ENCODE measurements at places on chromosomes 6 and 20.

GRCh38 chr6:23106951-23107350 is 537.6 kb downstream of the HDGFL1 start:
- no peak for DNase-seq

DNA sequence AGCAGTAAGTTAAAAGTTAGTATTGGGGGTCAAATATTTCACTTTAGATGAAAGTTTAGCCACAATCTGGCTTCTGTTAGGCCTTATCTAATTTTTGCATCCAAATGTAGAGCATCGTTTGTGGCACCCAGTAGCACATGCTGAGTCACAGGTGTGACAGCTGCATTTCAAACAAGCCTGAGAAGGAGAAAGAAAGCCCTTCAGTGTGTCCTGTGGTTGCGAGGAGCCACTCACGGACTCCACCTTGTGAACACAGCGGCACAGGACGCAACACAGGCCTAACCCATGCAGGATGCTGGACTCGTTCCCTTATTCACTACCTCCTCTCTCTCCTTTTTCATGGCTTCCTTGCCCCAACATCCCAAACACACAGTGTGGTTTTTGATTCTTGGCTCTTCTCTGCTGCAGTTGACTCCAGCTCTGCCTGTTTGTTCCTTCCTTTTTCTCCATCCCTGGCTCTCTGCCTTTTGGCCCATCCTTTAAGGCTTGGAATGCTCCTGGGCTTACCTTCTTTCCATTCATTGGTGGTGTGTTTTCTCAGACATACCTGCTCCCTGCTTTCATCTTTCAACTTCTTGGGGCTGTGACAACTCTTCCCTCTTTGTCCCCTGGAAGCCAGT is 124.2 kb downstream of the SLC16A10 start:
- no peak for DNase-seq

DNA sequence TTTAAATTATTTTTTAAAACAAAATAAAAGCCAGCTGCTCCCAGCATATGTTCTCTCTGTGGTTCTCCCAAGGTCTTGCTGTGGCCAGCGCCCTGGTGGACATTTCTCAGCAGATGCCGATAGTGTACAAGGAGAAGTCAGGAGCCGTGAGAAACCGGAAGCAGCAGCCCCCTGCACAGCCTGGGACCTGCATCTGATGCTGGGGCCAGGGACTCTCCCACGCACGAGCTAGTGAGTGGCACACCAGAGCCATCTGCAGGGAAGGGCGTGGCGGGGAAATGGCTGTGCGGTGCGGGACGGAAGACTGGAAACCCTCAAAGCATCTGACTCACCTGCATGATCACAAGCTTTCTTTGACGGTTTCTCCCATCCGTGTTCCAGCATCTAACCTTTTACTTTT is 16.5 kb downstream of the GFRA4 start:
- no peak for DNase-seq

- DNase-seq: no peak
Measured at GRCh38 chr6:39102821-39103136, 12.2 kb downstream of the SAYSD1 start.

- peak; percentile 6 for DNase-seq
Measured at GRCh38 chr6:101011186-101011585, 130.1 kb upstream of the ASCC3 start.

- DNase-seq: peak; percentile 75
Measured at GRCh38 chr20:49276161-49276960, 1.5 kb downstream of the ZNFX1 start.

- DNase-seq: peak; percentile 24
Measured at GRCh38 chr20:25035921-25036320, 22.0 kb downstream of the ACSS1 start.

- DNase-seq: no peak
Measured at GRCh38 chr20:38454556-38455473, 17.8 kb upstream of the RALGAPB start.

DNA sequence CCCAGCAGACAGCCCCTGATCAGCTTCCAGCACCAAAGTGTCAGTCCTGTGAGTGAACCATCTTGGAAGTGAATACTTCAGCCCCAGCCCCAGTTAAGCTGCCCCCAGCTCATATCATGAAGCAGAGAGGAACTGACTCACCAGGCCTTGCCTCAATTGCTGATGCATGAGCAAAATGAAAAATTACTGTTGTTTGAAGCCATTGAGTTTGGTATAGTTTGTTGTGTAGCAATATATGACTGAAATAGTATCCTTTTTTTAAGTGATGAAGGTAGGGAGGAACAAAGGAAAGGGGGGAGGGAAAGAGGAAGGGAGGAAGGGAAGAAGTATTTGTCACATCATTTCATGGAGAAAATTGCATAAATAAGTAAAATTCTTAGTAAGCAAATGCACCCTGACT is 266.4 kb downstream of the MAFB start:
- no peak for DNase-seq

GRCh38 chr20:2691663-2692035 is 931 bp upstream of the EBF4 start:
- no peak for DNase-seq

DNA sequence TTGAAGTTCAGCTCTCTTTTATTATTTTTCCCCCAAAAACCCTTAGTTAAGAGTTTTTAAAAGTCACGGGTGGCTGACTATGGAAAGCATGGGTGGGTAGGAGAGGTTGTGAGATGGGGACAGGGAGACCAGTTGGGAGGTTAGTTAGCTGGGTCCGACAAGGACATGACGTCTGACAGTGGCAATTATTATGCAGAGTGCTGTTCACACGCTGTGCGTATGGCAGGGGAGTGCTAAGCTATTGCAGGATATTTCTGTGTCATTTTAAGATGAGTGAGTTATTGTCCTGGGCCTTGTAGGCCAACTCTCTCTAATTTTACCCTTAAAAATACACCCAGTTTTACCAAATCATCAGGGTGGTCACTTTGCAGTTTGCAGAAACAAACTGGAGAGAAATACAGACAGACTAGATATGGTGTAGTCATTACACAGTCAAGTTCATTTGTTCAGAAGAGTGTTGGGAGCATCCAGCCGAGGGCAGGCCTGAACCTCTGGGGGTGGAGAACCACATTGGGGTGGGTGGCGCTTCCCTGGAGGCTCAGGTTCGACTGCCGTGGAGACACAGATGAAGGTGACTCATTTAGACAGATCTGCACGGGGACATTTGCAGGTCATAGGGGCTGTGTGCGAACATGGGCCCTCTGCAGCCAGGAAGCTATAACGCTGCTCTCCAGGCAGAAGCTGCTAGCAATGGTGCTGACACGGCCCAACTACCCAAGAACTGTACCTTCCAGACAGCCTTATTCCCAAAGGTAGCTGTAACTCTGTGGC is 307.6 kb downstream of the QKI start:
- DNase-seq: no peak

- DNase-seq: no peak
Measured at GRCh38 chr6:158847786-158848185, 28.6 kb upstream of the EZR start.

DNA sequence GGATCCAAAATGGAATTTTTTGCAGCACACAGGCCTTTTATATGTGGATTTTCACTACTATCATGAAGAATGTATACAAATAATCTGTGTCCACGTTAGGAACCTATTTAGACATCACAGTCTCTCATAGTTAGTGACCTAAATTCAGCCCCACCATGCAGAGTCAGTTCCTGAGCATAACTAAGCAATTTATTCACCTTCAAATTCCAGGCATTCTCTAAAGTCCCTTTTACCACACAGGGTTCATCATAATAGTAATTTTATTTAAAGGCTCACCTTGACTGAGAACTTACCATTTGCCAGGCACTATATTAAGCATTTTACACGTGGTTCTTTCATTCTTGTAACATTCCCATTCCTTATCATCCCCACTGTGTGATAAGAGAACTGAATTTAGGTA is 353.8 kb downstream of the ARHGAP18 start:
- DNase-seq: no peak

- no peak for DNase-seq
Measured at GRCh38 chr6:52547647-52548352, 29.1 kb downstream of the TRAM2 start.

- no peak for DNase-seq
Measured at GRCh38 chr20:4853004-4853403, 131.3 kb downstream of the PRND start.

GRCh38 chr20:57215426-57215825 is 51.0 kb downstream of the BMP7 start:
- DNase-seq: no peak

DNA sequence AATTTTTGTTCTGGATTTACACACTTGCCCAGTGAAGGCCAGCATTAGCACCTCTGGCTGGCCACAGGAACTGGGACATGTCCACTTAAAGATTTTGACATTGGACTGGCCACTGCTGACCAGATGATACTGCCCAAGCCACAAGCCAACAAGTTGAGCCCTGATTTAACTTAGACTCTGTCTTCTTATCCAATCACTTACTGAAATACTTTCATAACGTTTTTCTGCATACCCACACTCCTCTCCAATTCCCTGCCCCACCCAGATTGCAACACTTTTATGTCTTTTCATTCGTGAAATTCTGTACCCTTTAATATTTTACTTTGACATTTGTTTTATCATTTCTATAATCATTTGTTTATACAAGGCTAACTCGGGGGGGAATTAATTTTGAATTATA is 170.3 kb upstream of the TAB2 start:
- DNase-seq: no peak

- no peak for DNase-seq
Measured at GRCh38 chr20:23022849-23023248, 12.3 kb upstream of the SSTR4 start.

GRCh38 chr20:32885952-32886351 is 27.2 kb downstream of the EFCAB8 start:
- no peak for DNase-seq

- no peak for DNase-seq
Measured at GRCh38 chr6:106112433-106112832, 26.3 kb downstream of the PRDM1 start.

DNA sequence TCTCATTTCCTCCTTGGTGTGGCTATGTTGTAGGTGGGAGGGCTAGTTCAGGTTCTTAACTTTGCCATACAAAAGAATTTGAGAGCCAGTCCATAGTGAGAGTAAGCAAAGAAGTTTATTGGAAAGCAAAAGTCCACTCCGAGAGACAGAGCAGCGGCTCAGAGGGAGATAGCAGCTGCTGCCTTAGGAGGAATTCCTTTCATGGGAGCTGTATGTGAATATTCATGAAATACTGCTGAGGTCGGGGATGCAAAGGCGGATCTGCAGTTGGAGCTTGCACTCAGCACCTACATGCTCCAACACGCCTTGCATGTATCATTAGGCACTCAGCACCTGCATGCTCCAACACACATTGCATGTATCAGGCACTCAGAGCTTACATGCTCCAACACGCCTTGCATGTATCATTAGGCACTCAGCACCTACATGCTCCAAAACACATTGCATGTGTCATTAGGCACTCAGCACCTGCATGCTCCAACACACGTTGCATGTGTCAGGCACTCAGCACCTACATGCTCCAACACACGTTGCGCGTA is 54.9 kb downstream of the CDH4 start:
- DNase-seq: no peak

DNA sequence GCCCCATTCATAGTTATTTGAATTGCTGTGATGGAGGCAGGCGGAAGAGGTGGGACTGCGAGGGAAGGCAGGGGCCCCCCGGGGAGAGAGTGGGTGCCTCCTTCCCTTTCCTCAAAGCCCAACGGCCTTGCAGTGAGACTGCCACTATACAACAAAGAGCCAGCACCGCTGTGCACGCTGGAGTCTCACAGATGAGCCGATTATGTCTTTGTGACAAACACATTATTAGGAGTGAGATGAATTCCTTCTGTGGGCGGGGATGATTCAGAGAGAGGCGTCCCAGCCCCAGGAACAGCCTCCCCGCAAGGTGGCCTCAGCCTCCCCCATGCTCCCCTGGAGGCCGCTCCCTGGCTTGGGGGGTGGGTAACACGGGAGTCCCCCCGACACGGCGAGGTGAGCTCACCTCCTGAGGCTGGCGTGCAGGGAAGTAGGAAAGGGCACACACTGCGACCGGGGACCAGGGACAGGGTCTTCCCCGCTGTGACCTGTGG is 26.7 kb downstream of the NTSR1 start:
- no peak for DNase-seq

DNA sequence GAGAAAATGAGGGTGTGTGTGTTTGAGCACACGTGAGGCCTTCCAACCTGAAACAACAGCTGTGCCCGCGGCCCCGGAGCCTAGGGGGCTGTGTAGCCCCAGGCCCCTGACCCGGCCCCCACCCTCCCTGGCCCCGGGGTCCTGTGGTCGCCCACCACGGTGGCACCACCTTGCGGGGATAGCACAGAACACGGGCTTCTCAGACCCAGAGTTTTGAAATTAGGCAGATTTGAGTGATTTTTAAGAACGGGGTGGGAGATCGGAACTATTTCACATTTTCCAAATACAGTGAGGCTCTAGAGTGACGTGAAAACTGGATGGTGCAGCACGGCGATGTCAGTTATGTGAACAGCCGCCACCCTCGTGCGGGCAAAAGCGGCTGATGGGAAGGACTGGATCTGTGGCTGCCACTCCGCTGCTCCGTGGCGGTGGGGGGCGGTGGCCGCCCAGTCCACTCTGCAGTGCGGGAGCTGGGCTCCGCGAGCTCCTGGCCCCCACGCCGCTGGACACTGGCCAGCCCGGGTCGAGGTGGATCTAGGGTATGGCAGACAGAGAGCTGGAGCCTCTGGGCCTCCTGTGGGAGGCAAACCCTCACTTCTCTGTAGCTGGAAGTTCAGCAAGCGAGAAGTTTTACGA is 17.3 kb upstream of the BHLHE23 start:
- no peak for DNase-seq

DNA sequence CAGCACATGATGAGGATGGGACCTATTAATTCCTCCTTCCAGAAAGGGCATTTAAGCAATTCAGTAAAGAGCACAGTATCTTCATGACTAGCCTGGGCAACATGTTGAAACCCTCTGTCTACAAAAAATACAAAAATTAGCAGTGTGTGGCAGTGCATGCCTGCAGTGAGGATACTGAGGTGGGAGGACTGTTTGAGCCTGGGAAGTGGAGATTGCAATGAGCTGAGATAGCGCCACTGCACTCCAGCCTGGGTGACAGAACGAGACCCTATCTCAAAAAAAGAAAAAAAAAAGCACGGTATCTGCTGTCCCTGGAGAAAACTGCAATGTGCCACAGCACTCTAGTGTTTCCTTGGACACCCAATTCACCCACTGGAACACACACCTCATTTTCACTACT is 18.4 kb downstream of the SAMD3 start:
- DNase-seq: no peak

GRCh38 chr20:22456109-22456508 is 128.3 kb downstream of the FOXA2 start:
- no peak for DNase-seq

DNA sequence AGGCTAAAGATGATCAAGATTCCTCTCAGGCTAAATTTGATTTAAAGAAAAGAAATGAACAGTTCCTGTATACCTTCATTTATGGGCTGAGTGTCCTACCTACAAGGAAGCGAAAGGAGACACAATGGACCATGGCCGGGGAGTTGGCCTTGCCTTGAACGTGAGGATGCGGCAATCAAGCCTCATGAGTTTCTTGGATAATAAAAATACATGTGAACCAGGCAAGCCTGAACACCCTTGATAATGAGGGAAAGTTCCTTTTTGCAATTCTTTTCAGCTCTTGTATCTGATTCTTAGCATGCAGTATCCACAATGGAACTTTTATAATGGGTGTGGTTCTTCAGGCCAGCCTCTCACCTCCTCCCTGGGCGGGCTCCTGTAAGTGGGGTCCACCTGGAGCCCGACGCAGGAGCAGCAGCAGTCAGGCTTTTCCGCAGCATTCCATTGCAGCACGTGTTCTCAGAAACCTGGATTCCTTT is 83.8 kb downstream of the RNASET2 start:
- no peak for DNase-seq
